ENCODE measurements at places on chromosomes 3 and 15.

GRCh38 chr3:132456136-132456535 is 38.8 kb downstream of the DNAJC13 start:
- DNase-seq = no peak

GRCh38 chr15:69159805-69160140 is 662 bp upstream of the GLCE start:
- DNase-seq = no peak

DNA sequence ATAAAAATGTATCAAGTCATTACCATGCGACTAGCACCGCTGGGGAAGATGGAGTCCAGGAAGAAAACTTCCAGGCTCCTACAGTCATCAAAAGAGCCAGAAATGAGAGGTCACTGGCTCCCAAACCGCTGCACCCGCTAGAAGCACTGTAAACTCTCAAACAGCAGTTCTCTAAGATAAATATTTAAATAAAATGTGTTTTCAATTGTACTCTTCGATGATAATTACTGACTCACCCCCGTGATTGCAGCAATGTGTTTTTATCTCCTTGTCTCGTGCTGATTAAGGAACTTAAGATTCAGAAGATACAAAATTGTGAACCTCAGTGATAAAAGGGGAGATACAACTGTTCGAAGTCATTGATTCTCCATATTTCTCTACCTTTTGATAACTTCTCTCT is 45.8 kb upstream of the FOXP1 start:
- DNase-seq = no peak

DNA sequence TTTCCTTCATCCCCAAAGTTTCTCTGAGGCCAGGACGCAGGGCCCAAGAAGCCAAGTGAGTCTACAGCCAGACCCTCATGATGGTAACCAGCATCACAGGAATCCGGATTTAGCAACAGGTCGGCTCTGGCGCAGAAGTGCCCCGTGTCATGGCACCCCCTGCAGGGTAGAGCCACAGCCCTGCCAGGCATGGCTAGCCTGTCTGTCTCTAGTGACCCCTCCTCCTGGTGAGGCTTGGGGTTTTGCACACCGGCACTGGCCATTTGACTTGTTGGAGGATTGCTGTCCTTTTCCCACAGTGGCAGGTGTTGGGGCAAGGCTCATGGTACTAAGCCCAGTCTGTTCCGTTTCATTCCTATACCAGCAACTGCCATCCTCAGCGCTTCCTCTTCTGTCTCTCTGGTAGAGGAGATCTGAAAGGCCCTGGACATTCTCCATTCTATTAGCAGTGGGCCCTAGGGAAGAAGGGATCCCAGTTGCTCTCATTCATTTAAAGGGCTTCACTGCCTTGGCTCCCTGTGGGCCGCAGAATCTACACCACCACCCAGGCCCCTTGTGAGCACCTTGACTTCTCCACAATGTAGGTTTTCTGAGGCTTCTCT is 9.4 kb upstream of the CHAC1 start:
- DNase-seq = no peak

DNA sequence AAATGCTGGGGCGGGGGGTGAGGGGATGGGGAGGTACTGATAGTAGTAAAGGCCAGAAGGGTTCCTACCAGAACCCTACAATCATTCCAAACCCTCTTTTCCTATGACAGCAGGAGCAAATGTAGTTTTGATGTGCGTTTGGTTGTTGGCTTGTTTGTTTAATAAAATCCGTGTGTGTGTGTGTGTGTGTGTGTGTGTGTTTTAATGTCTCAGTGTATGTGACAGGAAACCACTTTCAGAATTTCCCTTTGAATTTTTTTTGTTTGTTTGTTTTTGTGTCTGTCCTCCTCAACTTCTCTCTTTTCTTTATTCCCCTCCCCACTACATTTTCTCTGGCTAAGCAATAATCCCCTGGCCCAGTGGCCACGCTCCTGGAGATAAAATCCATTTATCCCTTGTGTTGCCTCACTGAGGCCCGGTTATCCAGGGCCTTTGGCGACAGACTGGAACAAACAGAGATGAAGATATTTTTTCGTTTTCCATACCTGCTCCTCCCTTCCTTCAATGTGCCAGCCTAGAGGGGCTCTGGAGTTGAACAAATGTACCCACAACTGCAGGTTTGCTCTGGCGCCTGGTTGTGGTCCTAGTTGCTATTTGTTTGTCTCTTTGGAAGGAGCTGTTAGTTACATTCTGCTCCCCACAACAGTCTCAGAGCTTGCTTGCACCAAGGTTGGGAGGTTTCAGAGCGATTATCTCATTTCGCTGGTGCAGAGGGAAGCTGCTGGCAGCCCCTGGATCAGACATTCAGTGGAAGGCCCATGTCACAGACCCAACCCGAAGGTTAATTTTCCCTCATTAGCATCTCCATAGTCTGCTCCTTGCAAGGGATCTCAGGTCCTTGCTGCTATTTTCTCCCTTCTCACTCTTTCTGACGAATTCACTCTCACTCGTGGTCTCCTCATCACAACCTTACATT is 17.9 kb downstream of the NR2F2 start:
- DNase-seq = no peak

- DNase-seq = no peak
These were observed 281.4 kb downstream of the ADAMTS17 start for GRCh38 chr15:100060276-100060926.

GRCh38 chr3:59013611-59014010 is 36.2 kb downstream of the CFAP20DC start:
- DNase-seq = no peak

GRCh38 chr15:44734839-44735481 is 1.4 kb upstream of the TRIM69 start:
- no peak for DNase-seq

- DNase-seq = no peak
These were observed 41.7 kb upstream of the B3GNT5 start for GRCh38 chr3:183211352-183211751.

DNA sequence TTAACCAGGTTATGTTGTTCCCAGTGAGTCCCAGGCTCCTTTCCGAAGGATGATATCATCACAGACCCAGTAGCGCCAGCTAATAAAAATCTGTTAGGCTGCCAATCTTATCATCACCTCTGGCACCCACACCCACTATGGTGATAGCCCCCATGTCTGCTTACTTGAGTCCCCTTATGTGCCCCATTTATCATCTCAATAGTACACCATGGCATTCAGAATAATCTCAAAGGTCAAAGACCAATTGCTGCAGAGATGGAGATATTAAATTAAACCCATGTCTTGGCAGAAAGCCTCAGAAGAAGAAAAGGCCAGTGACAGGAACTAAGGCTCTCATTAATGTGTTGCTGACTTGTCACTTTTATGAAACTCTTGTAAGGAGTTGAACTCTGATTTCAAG is 32.8 kb downstream of the CPNE4 start:
- no peak for DNase-seq

DNA sequence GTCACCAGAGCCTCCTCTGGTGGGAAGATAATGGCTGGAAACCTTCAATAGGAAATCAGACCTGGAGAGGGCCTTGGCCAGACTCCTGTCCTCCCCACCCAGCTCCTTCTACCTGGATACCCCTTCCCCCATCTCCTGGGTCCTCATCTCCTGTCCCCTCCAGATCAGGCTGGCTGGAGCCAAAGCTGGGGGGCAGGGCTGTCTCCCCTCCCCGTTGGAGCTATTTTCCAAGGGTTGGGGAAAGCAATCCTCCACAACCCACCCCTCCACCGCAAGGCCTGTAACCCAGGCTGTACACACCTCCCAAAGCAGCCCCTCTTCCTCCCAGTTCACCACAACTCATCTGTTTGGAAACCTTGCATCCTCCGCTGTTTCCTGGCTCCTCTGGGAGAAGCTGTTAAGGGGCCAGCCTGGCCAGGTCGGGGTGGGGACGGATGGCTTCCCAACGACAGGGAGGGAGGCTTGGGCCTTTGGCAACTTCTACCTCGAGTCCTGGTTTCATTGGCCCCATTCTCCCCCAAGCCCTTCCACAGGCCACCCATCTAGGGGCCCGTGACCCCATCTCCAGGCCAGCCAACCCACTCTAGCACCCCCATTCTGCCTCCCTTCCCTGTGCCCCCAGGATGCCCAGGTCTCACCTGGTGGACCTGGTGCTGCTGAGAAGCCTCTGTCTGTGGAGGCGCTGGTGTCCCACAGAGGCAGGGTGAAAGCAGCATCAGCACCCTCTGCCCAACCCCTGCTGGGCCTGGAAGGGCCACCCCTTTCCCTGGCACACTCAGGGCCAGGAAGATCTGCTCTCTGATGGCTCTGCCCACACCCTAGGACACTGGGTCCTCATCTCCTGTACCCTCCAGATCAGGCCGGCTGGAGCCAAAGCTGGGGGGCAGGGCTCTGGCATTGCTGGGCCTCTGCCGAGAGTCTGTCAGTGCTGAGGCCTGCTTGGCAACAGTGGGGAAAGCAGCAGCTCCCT is 22.1 kb upstream of the GOLGA6C start:
- DNase-seq = no peak

All from hindlimb muscle (tissue), 1 donor.